ENCODE measurements at places on chromosomes 1 and 21.

DNA sequence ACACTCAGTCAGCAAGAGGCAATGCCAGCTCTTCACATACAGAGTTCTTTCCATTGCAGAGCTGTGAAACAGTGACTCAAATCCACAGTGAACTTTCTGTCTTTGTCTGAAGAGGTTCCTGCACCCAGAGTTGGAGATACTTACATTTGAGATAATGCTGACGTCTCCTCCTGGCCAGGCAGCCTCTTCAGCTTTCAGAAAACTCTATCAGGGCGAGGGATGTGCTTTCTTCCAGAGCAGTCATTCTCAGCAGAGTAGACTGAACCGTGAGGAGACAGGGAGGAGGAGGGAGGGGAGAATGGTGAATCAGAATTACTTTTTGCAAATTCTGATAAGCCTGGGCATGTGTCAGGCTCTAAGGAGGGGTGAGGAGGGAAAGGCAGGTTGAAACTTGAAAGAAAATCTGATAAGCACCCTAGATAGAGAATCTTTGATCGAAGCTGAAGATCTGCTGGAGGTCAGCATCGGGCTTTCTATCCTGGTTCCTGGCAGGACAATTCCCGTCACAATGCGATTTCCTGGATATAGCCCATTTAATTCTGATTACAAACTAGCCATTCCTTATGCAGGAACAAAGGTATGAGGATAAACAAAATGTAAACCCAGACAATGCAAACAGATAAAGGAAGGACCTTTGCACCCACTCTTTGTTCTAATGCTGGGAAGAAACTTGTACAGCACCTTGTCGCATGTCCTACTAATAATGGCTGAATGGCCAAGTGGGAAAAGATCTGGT, 18.9 kb upstream of the NID1 start:
- no peak for DNase-seq

- DNase-seq: peak; percentile 77
Measured at GRCh38 chr21:33025489-33026442, at the start of gene OLIG2. OLIG2 (plus strand) TSS chr21:33025935; CDS start chr21:33026863, 928 bp downstream.

DNA sequence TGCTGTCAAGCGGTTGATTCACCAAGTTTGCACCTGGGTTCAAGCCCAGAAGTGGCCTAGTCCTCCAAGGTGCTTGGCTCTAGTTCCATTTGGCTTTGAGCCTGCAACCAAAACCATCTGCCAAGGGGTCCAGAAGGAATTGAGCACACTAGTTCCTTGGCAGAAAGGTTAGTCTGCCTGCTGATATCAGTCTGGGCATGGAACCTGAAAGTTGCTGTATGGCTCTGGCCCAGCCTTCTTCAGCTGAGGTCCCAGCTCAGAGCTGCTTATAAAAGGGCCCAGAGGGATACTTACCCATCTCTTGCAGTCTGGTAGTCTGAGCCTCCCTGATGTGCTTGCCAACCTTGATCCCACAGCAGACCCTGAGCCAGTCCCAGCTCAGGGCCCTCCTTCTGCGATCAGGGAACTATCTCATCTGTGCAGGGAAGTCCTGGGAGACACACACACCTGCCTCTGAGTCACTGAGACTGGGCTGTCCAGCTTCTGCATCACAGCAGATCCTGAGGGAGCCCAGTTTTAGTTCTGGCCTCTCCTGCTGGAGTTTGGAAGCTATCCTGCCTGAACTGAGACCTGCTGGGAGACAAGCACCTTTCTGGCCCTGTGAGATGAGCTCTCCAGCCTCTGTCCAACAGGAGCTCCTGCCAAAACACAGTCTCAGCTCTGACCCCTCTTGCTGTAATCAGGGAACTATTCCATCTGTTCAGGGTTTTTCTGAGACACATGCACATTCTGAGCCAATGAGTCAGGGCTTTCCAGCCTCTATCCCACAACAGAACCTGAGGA, 75.8 kb downstream of the CTH start:
- DNase-seq: no peak

DNA sequence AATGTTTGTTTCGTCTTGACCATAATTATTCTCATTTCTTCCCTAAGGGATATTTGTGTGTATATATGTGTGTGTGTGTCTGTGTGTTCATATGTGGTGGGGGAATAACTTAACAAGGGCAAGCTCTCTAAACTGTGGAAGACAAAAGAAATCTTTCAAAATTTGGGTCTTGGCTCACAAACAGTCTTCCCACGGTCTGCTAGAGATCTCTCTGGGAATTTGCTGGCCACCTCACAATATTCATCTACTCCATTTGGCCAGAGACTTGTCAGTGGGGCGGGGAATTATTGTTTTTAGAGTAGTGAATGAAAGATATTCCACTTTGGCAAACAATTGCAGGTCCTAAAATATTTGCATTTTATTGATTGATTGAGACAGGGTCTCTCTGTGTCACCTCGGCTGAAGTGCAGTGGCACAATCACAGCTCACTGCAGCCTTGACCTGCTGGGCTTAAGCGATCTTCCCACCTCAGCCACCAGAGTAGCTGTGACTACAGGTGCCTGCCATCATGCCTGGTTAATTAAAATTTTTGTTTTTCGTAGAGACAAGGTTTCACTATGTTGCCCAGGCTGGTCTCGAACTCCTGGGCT, 8.0 kb upstream of the EIF2B3 start:
- DNase-seq: no peak

- DNase-seq: peak; percentile 92
Measured at GRCh38 chr1:172679000-172679772, 20.3 kb downstream of the FASLG start.

- DNase-seq: peak; percentile 13
Measured at GRCh38 chr1:187626056-187626455, 797.3 kb downstream of the PLA2G4A start.

DNA sequence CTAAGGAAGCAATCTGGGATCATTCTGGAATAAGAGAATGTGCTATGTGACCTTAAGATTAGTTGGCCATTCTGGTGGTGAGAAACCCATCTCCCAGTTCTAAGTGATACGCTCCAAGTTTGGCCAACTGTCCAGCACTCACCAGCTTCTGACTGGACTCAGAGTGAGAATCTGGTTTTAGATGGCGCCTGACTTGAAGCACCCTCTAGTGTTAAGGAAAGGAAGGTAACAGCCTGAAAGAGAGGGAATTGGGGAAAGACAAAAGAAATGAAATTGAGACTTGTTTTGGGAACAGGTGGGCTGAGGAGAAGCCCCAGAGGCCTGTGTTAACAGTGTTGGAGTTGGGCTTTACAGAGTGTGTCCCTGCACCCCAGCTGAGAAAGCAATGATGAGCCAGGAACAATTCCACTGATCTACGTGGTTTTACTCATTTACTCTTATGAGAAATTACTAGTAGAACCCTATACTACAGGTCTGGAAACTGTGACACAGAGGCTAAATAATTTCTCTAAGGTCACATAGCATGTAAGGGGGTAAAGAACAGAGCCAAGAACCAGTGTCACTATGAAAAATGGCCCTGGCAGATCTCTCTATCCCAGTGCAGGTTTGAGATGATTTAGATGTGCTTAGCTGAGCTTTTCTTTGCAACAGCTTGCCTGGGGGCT, 9.3 kb upstream of the FCAMR start:
- DNase-seq: no peak

All from NCI-H510A treated with DMSO at 0.1 percent for 48 hours (cell line).